ENCODE measurements at places on chromosomes 3 and 15.
A peak's percentile ranks its signal among the peaks of the same experiment; 100 is the strongest.

DNA sequence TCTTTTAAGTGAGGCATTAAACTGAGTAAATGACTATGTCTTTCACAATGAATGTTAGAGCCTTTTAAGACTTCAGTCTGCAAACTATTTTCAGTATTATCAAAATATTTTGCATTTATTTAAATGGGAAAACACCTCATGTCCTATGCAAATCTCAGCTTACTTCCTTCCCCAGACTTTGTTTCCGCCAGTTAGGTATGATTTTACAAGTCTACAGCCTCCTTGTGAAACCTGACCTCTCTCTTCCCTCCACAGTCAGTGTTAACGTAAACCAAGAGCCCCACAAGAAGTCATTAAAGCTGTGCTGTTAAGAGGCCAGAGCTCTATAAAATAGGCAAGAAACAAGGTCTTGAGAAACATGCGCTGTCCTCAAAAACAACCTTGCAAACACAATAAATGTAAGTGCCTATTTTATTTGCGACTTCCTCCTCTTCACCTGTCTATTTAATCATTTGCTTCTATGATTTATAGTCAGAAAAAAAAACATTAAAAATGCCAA is 48.3 kb downstream of the PRTG start:
- DNase-seq = no peak

- DNase-seq = peak; percentile 84
Measured at GRCh38 chr15:52483707-52484106, 45.0 kb downstream of the MYO5A start.

DNA sequence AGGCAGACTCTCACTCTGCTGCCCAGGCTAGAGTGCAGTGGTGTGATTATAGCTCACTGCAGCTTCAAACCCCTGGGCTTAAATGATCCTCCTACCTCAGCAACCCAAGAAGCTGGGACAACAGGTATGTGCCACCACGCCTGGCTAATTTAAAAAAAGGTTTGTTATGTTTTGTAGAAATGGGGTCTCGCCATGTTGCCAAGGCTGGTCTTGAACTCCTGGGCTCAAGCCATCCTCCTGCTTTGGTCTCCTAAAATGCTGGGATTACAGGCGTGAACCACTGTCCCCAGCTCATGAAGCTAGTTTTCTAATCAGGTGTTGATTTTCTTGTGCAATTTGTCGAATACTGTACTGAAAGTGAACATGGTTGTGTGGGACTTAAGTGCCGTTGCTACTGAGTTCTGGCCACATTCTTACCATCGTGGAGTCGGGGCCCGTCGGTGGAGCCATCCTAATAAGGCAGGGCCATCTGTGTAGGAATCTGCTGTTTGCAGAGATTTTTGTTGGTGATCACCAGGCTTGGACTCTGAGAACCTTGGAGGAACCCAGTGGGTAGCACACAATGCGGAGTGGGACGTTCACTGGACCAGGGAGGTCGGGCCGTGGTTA is 193.2 kb downstream of the GOLGA6L6 start:
- DNase-seq = peak; percentile 68

- DNase-seq = no peak
Measured at GRCh38 chr3:260898-261297, 64.3 kb downstream of the CHL1 start.

- no peak for DNase-seq
Measured at GRCh38 chr3:139122221-139122581, 77.5 kb upstream of the PRR23C start.

GRCh38 chr3:22013641-22014040 is 262.6 kb upstream of the ZNF385D start:
- DNase-seq = no peak

DNA sequence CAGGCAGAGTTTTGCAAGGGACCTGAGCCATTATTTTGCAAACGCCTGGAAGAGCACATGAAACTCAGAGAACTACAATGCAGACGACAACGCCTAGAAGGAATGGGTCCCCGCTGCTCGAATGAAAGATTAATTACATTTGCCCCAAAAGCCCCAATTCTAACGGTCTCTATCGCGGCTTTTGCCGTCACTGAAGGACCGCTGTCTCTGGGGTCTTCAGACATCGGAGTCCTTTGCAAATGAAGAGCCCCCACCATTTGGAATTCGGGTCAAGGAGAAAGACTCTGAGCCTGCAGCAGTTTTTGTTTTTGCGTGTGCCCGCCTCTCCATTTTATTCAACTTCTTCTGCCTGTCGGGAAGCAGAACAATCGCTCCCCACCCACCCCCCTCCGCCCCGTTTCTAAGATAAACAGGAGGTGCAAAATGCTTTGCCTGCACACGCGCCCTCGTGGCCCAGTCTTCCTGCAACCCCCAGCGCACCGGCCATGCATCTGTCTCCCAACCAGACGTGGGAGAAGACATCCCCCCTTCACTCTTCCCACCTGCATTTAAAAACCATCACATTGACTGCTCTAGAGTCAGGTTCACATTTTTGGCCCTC is 13.5 kb downstream of the SOX2 start:
- no peak for DNase-seq

- DNase-seq = no peak
Measured at GRCh38 chr15:65006876-65007275, 17.2 kb upstream of the SPG21 start.

DNA sequence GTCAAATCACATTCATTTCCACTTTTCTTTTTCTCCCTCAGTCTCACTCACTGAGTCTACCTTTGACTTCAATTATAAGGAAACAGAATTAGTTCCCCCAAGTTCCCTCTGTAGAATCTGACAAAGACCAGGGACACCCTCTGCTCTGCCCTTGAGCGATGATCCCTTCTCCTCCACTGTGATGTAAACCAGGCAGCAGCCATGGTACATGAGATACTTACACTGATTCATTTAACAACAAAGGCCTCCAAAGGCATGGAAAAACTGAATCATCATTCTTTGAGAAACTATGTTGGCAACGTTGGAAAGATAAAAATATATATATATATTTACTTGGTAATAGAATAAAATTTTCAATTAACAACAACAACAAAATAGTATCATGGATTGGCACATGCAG is 84.1 kb downstream of the P3H2 start:
- peak; percentile 45 for DNase-seq

DNA sequence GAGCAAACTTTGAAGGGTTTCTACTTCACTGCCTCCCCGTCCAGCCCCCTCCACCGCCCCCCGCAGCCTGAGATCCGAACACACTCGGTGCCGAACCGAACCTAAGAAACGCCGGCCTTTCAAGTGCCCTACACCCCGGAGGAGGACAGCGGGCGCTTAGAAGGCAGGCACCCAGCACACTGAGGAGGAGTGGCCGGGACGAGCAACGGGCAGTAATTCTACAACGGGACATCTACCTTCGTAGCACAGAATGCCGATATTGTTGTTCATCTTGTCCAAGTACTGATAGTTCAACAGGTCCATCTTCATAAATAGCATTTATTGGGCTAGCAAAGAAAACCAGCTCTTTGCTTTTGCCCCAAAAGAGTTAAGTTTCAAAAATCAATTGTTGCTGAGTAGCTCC is 513 bp downstream of the VGLL4 start:
- DNase-seq = peak; percentile 53

- peak; percentile 42 for DNase-seq
Measured at GRCh38 chr3:183907176-183907575, 22.5 kb upstream of the PARL start.

DNA sequence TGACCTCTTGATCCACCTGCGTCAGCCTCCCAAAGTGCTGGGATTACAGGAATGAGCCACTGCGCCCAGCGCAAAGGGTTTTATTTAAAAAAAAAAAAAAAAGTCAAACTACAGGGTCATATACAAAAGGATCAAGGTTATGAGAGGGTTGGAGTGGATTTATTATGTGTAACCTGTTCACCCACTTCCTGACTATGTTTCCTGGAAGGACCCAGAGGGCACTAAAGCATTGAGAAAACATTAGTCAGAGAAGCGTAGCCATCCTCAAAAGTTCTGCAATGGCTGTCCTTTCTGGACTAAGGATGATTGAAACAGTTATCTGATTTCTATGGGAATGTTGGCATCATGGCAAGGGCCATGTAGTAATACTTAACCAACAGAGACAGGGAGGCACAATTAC is 7.3 kb upstream of the SCAPER start:
- no peak for DNase-seq

GRCh38 chr3:194974468-194975135 is 288.9 kb downstream of the FAM43A start:
- no peak for DNase-seq

GRCh38 chr3:29493109-29493508 is 212.2 kb downstream of the RBMS3 start:
- no peak for DNase-seq

DNA sequence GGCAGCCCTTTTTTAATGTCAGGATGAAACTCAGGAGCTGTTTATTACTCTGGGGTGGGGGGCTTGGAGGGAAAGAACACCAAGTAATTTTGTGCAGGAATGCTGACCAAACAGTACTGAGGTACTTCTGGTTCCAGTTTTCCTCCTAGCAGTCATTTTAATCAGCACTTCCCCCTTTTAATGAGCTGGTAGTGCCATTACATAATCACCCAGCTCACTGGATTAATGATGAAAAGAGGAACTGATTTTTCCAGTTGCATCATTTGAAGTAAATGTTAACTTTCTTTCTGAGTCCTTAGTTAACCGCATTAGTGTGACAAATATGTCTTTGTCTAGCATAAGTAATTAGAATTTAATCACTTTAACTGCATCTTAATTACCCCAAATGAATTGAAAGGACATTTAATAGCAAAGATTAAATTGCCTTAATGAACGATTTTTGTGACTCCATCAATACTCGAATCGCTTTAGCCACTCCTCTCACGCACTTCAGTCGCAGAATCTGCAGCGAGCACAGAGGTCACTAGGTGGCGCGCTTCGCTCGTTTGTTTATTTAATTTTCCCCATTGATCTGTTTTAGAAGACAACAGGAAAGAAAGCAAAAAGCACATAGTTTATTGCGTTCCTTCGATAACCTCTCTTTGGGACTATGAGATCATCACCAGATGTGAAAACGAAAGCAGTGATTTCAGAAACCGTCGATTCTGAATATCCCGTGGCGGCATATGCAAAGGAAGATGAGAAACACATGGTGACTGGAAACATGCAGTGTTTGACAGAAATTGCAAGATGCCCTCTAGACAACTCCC is 9.8 kb downstream of the ONECUT1 start:
- peak; percentile 79 for DNase-seq

DNA sequence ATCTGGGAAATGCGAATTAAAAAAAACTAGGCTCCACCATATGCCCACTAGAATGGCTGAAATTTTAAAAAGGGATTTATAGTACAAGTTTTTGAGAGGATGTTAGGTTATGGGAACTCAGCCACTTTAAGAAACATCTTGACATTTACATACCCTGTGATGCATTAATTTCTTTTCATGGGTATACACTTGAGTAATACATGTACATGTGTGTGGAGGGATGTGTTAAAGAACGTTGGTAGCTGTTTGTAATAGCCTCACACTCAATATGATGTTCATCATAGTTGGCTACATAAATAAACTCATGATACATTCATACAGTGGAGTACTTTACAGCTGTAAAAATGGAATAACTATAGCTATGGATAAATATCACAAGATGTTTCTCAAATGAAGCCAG is 40.9 kb downstream of the MEF2A start:
- no peak for DNase-seq

GRCh38 chr15:39504808-39505207 is 76.1 kb upstream of the THBS1 start:
- DNase-seq = no peak

- DNase-seq = no peak
Measured at GRCh38 chr15:91578511-91578910, 275.0 kb upstream of the SLCO3A1 start.

GRCh38 chr3:127386490-127386889 is 98.6 kb upstream of the PRR20G start:
- DNase-seq = no peak

GRCh38 chr3:134364061-134364935 is 9.9 kb downstream of the AMOTL2 start:
- DNase-seq = peak; percentile 99

DNA sequence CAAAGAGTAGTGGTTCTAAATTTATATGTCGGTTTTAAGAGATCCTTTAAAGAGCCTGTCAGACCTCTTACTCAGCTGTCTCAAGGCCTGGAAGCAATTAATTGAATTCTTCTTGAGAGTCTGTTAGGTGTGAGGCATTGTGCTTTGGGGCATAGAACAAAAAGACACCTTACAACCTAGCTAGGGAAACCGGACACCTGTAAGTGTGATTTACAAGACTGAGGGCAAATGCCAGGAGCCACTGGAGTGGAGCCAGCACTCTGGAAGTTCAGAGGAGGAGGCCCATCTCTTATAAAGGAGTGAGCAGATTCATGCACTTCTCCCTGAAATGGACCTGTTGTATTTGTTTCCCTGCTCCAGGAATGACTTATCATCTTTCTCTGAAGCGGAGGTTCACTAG is 97.7 kb upstream of the NUDT16 start:
- DNase-seq = no peak

GRCh38 chr3:124876401-124876878 is 10.7 kb downstream of the ITGB5 start:
- no peak for DNase-seq

- no peak for DNase-seq
Measured at GRCh38 chr3:195066441-195066841, 204.5 kb downstream of the XXYLT1 start.

DNA sequence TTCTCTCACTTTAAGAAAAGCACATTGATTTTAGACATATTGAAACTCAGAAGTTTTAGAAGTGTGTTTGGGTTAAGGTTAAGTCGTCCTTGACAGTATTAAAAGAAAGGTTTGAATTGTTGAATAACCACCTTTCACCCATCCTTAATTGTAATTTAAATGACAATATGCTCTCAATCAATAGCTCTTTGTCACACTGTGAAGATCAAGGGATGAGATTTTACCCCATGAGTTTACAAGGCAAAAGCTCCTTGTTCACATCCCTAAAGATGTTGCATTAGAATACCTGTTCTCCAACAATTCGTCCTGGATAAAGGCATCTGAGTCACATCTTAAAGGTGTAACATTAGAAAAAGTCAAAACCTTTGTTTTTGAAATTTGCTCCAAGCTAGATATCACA is 220.4 kb upstream of the MDFIC2 start:
- no peak for DNase-seq

DNA sequence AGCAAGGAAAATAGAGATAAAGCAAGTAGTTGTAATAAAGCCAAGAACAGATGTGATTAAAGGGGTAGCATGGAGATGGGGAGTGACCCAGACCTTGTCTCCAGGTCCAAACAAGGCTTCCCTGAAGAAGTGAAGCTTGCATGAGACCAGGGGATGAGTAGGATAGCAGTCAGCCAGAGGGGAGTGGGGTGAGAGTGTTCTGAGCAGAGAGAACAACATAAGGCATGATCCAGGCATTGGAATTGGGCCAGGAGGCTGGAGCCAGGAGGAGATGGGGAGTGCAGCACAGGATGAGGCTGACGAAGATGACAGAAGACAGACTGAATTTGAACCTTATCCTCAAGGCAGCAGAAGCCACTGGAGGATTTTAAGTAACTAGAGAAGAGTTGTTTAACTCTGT is 7.2 kb downstream of the TMOD2 start:
- no peak for DNase-seq

DNA sequence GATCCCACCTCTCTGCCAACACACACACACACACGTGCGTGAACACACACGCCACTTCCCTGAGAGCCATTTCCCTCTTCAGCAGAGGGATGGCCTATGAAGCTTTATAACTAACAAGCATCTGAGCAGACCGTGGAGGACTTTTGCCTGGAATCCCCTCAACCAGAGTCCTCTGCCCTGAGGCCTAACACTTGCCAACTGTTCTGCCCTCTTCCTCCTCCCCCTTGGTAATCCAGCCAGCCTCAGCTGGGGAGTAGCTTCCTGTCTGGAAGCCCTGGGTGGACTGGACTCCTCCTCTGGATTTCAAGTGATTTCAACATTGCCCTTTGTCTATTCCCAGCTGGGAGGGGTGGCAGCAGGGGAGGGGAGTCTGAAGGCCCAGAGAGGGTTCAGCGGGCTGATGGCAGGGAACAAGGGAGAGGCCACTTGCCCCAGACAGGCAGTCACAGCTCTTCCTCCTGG is 68.4 kb upstream of the HACD2 start:
- DNase-seq = peak; percentile 91
